WERI-Rb-1 (cell line): ENCODE measurements at places on chromosomes 7 and 10.

DNA sequence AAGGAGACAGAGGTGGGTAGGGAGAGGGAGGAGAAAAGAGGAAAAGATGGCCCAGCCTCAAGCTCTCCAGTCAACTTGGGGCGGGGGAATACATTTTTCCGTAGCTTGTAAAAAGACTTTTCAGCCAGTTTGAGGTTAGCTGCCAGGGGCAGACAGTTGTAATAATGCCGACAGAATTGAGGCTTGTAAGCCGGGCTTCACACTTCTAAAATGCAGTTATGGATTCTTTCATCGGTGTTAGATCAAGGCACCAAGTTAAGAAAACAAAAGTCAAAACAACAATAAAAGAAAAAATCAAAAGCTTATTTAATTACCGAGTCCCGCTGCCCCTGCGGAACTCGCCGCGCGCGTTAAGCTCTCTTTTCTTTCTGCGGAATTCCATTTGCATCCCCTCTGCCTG is 448 bp upstream of the EVX1 start:
- DNase-seq, result no peak

- DNase-seq, result no peak
Measured at GRCh38 chr7:122532406-122533269, 166.3 kb downstream of the RNF133 start.

GRCh38 chr10:17113346-17113745 is 16.3 kb downstream of the CUBN start:
- DNase-seq, result no peak

- no peak for DNase-seq
Measured at GRCh38 chr7:49778731-49779270, 5.4 kb downstream of the VWC2 start.

GRCh38 chr10:78731675-78732074 is 337.1 kb upstream of the ZMIZ1 start:
- DNase-seq, result no peak

DNA sequence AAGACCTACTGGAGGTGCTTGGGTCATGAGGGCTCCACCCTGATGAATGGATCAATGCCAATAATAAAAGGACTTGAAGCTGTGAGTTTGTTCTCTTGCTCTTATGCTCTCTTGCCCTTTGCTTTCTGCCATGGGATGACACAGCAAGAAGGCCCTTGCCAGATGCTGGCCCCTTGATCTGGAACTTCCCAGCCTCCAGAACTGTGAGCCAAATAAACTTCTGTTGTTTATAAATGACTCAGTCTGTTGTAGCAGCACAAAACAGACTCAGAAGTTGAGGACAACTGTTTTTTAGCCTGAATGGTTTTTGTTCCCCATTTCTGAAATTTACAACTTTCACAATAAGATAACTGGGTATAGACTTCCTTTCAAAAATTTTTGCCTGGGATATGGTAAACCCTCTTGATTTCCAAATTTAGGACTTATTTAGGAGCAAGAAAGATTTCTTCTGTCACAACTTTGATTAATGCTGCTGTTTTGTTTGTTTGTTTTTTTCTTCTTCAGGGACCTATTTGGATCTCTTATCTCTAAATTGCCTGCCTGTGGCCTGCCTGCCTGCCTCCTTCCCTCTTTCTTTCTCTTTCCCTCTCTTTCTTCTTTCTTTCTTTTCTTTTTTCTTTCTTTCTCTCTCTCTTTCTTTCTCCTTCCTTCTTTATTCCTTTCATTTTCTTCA is 12.1 kb downstream of the ENTPD1 start:
- no peak for DNase-seq

- DNase-seq, result no peak
Measured at GRCh38 chr10:73648975-73649829, 6.6 kb downstream of the SYNPO2L start.

DNA sequence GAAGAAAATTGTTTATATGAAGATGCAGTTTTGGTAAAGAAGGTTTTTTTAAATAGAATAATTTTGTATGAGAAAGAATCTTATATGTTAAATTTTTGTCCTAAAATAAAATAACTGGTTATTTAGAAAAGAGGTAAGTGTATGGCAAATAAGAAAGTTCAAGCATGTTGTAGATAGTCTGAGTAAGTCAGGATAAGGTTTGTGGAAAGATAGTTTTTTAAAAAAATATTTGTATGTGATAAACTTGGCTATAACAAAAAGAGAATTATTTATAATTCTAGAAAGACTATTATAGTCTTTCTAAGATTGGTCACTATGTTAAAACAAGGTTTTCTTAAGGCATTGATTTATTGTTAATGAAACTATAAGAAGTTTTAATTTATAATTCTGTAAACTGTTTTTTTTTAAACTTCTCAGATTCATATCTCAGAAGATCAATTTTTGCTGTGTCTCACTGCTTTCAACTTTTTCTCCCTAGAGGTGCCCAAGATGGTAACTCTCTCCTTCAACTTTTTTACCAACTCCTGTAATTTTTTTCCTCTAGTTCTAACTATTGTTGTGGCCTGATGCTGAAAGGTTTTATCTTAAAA is 698.6 kb downstream of the CCSER2 start:
- DNase-seq, result no peak

DNA sequence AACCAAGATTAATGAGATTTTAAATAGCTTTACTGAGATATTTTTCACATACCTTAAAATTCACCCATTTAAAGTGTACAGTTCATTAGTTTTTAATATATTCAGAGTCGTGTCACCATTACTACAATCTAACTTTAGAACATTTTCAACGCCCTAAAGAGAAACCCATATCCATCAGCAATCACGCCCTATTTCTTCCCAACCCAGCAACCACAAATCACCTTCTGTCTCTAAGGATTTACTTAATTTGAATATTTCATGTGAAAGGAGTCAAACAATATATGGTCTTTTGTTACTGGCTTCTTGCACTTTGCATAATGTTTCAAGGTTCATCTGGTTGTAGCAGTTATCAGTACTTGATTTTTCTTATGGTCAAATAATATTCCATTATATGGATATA is 25.1 kb upstream of the PDZD8 start:
- DNase-seq, result no peak

- no peak for DNase-seq
Measured at GRCh38 chr10:77274046-77274795, 363.4 kb downstream of the KCNMA1 start.

GRCh38 chr10:119079599-119080520 is 757 bp downstream of the EIF3A start:
- peak; percentile 54 for DNase-seq

DNA sequence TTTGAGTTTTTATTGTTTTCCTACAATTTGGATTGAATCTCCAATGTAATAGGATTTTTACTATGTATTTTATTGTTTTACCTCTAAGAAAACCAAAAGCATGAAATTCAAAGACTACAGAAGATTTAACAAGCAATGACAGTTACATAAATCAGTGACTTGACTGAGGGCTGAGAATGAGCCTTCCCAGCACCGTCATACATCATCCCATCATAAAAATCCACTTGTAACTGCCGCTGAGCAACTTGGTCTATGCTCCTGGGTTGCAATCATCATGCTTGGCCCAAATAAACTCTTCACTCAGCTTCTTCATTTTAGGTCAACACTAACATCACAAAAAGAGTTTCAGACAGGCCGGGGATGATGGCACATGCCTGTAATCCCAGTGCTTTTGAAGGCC is 13.5 kb downstream of the LARP4B start:
- DNase-seq, result no peak

GRCh38 chr7:30459591-30460245 is 18.9 kb downstream of the NOD1 start:
- no peak for DNase-seq

- DNase-seq, result no peak
Measured at GRCh38 chr10:30048768-30049517, 10.4 kb downstream of the JCAD start.

DNA sequence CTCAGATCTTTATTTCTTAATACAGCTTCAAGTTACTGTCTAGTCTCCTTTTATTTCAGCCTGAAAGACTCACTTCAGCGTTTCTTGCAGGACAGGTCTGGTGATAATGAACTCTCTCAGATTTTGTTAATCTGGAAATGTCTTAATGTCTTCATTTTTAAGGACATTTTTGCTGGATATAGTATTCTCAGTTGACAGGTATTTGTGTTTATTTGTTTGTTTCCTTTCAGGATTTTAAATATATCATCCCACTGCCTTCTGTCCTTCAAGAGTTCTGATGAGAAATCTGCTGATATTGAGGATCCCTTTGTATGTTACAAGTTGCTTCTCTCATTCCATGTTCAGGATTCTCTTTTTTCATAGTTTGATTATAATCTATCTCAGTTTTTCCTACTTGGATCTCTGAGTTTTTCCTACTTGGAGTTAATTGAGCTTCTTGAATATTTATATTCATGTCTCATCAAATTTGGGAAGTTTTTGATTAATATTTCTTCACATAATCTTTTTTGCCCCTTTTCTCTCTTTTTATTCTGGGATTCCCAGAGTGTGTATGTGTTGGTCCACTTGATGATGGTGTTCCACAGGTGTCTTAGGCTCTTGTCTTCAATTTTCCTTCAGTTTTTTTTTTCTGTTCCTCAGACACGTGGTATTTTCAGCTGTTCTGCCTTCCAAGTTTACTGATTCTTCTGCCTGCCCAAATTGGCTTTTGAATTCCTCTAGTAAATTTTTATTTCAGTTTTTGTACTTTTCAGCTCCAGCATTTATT is 49.9 kb downstream of the PTEN start:
- DNase-seq, result no peak

- no peak for DNase-seq
Measured at GRCh38 chr7:77935652-77936348, 137.2 kb downstream of the PHTF2 start.

DNA sequence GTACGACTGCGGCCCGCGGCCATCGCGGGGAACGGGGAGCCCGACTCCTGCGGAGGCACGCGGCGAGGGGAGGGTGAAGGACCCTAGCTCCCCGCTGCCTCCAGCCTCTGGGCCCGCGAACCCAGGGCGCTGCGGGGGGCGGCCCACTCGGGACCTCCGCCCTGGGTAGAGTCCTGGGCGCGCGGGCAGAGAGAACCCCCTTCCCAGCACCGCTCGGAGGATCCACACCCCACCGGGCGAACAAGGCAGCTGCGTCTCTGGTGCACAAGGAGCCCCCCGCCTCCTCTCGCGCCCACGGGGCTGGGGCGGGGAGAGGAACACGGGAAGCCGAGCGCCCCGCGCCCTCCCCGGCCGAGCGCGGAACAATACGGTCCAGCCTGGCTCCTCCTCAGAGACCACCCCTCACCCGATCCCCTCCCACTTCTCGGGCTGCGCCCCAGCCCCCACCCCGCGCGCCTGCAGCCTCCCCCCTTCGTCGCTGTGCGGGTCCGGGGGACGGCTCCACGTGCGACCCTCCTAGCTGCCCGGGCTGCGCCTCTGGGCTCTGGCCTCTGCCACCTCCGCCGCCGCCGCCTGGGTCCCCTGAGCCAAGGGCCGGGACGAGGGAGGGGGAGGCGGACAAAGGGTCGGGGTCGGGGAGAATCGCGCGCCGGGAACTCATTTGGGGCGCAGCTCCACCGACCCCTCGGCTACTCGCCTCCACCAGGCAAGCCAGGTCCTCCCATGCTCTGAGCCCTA is at the start of gene WDR86:
Gene WDR86, minus strand, starts transcription at position 372 of the 738 bp plus-strand sequence. CDS start 449 bp downstream, outside the sequence.
- DNase-seq, result peak; percentile 33

DNA sequence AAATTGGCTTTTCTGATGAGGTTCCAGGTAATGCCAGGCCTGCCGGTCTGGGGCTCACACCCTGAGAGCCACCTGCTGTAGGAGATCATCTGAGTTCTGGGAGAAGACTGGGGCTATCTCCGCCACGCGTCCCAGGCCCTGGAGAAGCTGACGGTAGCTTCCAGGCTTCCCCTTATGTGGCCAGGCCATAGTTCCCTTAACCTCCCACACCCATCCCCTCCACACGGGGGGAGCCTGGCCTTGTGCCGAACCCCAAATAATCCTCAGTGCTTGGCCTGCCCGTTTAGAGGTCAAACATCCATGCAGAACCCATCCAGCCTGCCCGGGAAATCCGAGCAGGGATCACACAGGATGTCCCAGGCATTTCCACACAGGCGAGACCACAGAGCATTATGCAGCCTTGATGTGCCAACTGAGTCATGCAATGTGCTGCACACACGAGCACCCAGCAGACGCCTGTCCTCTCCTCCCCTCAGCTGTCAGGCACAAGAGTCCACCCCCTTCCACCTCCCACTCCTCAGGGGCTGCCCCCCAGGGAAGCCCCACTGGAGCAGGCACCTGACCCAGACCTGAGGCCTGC is 176.2 kb downstream of the PRKAG2 start:
- no peak for DNase-seq

GRCh38 chr7:106205621-106206222 is 79.1 kb downstream of the NAMPT start:
- DNase-seq, result no peak

GRCh38 chr7:495326-495725 is 24.3 kb downstream of the PDGFA start:
- DNase-seq, result no peak

DNA sequence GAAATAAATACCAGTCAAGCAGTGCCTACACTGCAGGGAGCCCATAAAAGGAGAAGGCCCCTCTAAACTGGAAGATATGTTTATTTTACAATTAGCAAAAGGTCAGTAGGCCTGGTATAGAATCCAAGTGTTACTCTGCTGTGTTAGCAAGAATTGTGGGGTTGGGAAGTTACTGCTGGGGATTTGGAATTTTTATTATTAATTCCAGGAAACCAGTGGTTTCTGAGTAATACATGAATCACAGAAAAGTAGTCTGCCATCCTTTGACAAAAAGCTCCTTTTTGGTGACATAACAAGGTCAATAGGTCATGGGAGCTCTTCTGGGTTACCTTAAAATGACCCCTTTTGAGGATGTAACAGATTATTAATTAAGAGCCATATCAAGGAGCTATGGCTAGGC is 67.4 kb downstream of the ZNF92 start:
- DNase-seq, result no peak

GRCh38 chr7:115952832-115953231 is 77.7 kb downstream of the TFEC start:
- DNase-seq, result no peak
